ENCODE measurements at places on chromosomes 12 and 14. TPM values are rescaled to one million over a fixed set of nuclear protein-coding genes. Genes with fewer than 3 reads are reported as not detected.

GRCh38 chr12:24879644-24880043, 69.3 kb downstream of the BCAT1 start:
- H3K36me3 ChIP-seq = no peaks in the 10 kb centered on the region
- DNase-seq = no peak
- no peaks in the 10 kb centered on the region for H3K4me1 ChIP-seq
- no peak overlapping the region for H3K4me3 ChIP-seq
- peaks cover 6% of the 10 kb centered on the region for H3K27me3 ChIP-seq

The NRL gene
- total RNA-seq = 1.9 TPM

The CEP290 gene
- 13.6 TPM for total RNA-seq

DNA sequence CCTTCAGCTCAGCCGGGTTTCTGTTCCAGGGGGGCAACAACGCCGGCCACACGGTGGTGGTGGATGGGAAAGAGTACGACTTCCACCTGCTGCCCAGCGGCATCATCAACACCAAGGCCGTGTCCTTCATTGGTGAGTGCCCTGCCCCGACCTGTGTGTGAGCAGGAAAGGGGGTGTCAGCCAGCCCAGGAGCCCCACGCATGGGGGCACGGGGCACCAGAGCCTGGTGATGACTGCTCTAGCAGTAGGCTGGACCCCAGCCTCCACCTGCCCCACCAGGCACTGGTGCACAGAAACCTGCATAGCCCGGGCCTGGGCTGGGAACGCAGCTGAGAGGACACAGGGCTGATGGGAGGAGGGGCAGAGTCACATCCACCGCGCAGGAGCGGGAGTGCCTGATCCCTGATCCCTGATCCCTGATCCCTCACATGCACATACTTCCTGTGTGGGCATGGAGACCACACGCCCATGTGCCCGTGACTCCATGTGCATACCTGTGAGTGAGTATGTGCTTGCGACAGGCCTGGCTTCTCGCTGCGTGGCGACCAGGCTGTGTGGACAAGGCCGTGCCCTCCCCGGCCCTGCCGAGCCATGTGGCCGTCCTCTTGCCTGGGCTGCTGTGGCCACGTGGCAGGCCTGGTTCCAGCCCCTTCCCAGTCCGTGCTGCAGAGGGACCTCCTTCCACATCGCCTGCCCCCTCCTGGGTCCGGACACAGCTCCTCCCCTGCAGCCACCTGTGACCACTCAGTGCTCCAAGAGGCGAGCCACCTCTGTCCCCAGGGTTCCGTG, 11.2 kb downstream of the ADSS1 start:
- no peaks in the 10 kb centered on the region for H3K27me3 ChIP-seq
- no peaks in the 10 kb centered on the region for H3K36me3 ChIP-seq
- no peaks in the 10 kb centered on the region for H3K4me1 ChIP-seq
- DNase-seq = no peak
- H3K4me3 ChIP-seq = no peak overlapping the region

The FAM186B gene
- not detected for total RNA-seq

GRCh38 chr12:40689576-40689975, 2.7 kb upstream of the CNTN1 start:
- peaks cover 22% of the 10 kb centered on the region for H3K27me3 ChIP-seq
- H3K27ac ChIP-seq = no peak overlapping the region
- H3K4me1 ChIP-seq = no peaks in the 10 kb centered on the region
- H3K36me3 ChIP-seq = no peaks in the 10 kb centered on the region
- no peak for DNase-seq
- H3K4me3 ChIP-seq = no peak overlapping the region
